ENCODE measurements at places on chromosomes 11 and 22.

DNA sequence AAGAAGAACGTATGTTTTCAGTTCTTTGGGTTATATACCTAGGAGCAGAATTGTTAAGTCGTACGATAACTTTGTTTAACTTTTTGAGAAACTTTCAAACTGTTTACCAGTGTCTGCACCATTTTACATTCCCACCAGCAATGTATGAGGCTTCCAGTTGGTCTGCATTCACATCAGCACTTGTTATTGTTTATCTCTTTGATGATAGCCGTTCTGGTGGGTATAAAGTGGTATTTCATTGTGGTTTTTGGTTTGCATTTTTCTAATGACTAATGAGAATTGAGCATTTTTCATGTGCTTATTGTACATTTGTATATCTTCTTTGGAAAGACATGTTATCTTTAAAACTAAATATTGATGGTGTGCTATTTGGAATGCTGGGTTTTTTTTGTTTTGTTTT is 59.8 kb downstream of the KDM2A start:
- no peak for DNase-seq

DNA sequence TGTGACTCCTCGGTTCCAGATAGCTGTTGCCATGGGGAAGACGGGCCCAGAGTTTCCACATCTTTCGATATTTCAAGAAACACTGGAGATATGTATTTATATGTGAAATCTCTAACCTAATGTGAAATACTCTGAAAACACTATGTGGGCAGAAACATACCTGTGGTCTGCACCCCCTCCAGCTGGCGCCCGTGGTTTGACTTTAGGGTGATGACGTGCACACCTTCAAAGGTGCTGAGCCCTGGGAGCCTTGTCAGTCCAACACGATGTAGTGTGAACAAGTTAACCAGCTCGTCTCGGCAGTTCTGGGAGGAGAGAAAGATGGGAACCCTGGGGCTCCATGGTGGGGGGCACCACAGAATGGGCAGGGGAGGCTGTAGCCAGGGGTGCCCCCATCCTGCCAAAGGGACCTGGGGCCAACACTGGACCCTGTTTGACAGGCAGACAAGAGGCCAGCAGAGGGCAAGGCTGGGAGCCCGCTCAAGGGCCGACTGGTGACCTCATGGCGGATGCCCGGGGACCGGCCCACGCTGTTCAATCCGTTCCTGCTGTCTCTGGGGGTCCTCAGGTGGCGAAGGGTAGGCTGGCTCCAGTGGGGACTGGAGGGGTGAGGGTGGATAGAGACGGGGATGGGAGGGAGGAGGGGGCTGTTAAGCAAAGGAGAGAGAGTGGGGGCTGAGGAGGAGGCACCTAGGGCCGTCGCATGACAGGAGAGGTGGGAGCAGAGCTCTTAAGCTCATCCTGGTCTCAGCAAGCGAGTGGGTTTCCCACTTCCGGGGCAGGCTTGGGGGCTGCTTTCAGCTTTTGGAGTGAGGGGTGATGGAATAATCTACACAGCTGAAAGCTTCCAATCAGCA is 43.8 kb downstream of the TRIOBP start:
- DNase-seq = no peak

GRCh38 chr11:61930933-61931332 is 13.6 kb upstream of the RAB3IL1 start:
- no peak for DNase-seq

DNA sequence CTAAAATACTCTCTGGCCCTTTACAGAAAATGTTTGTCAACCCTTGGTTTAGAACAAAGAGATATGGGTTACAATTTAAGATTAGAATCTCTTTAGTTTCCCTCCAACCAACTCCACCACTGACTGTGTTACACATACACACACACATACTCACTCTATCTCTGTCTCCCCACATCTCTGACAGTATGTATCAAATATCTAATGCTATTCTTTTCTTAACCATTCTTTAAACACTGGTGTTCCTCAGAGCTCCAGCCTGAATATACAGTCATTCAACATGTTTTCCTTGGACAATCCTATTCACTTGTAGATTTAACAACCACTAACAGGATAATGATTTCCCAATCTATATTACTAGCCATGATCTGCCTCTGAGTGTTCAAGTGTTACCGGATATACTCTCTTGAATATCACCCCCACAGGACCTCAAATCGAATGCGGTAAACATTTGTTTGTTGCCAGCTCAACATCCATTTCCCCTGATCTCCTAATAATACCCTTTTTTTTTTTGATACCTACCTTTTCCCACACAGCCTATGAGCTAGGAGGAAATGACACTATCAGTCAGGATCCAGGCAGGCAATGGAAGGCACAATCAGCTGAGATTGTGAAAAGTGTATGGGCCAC is 6.1 kb downstream of the MPZL3 start:
- DNase-seq = no peak

DNA sequence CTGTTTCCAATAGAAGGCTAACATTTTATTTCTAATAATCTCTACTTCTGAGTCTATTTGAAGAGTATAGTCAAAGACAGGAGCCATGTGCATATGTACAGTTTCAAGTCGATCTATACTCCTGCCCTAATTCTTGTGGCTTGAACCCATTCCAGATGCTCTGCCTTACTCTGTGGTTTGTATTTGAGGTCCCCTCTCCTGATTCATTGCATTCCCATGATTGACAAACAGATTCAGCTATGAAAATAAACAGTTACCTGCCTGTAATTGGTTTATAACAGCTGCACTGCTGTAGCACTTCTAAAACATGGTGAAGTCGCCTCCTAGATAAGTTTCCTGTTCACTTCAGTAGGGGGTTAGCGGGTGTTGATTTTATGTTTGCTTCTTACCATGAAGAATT is 138.7 kb downstream of the SOX6 start:
- DNase-seq = no peak

- DNase-seq = peak; percentile 13
Observed at GRCh38 chr11:13210424-13210823, 67.2 kb upstream of the BMAL1 start.

DNA sequence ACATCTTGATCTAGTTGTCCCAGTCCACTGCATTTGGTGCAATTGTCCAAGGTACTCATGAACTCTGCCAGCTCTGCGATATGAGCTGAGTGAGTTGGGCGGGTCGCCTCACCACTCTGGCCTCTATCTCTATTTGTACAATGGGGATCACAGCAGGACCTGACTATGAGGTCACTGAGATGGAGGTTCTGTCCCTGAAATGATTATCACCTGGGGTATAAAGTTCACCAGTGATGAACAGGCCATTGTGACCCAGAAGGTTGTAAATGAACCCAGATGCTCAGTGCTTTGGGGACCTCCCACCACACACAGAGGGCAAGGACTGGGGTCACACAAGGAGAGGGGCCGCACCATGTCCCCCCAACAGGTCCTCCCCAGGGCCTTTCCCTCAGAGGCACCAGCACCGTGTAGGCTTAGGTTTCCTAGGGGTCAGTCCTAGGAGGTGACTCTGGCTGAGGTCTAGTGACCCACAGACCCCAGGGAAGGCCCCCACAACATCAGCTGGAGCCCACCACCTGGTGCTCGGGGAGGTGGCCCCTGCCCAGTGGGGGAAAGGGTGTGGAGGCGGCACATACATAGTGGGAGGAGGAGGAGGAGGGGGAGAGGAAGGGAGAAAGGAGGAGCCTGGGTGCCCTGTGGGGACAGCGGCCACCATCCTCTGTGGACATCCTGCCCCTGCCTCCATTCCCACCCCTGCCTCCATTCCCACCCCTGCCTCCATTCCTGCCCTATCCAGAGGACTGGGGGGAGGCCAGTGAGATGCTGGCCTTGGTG is 25.0 kb upstream of the IGLL1 start:
- no peak for DNase-seq

DNA sequence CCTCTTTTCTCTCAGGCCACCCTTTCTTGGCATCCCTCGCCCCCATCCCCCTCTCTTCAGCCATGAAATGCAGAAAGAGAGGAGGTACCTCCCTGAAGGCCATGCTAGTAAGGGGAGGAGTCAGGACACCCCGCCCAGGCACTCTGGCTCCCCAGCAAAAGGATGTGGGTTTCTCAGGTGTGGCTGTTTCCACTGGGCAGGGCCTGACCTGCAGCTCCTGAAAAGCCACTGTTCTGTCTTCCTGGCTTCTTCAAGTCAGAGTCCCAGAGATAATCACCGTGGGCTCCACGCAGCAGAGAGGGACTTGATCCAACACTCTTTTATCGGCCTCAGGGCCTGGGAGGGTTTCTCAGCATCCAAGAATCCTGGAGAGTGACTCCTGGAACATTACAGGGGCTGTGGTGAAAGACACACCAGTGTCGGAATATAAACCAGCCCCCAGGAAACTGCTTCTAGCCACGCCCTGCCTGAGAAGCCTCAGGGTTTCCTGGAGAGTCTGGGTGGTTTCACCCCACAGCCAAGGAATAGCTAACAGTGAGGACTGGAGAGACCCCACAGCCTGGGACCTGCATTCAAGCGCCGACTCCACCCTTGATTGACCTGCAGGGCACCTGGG is 45.7 kb upstream of the TSPAN18 start:
- DNase-seq = peak; percentile 43

DNA sequence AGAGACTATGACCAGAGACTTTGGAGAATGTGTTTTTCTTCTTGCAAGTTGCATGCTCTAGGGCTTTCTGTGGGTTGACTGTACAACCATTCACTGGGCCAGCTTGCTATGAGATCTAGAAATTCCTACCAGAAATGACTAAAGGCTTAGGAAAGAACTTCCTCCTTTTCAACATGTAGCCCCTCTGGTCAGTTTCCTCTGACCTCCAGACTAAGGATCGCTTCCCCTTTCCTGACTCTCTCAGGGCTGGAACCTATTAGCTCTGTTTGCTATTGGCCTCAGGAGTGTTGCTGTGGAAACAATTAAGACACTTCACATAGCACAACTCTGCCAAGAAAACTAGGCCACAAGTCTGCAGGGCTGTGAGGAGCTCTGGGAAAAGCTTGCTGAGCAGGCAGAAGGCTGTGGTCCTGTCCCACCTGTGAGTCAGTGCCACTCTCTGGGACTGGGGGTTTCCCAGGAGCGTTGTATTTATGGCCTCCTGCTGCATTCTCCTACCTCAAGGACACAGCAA is 10.7 kb downstream of the CRY2 start:
- DNase-seq = no peak

DNA sequence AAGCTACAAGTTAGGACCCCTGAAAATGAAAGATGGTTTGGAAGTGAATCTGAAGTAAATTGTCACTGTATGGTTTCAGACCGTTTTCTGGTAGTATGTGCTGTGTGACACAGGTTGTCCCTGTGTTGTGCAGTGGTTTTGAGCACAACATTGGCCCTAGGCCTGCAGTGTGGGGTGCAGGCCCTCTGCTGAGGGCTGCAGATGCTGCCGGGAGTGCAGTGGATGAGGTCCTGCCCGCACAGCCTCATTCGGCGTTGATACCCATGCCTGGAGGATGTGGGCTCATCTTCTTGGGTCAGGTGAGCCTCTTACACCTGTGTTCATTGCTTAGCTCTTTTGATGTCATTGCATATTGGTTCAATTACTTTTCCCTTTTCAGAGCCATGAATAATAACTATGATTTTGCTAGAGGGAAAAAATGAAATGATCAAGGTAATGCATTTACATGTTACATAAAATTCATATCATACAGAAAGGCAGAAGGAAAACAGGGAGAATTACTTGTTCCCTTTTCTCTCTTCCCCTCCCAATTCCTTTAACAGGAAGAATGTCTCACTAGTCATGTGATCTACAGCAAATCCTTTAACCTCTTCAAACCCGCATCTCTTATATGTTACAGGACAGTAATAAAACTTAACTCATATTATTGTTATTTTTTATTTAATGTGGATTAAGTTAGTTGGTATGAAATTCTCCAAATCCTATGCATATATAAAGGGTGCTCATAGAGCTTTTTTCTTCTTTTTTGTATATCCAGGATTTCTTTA is 48.7 kb downstream of the PTPRJ start:
- DNase-seq = peak; percentile 40

DNA sequence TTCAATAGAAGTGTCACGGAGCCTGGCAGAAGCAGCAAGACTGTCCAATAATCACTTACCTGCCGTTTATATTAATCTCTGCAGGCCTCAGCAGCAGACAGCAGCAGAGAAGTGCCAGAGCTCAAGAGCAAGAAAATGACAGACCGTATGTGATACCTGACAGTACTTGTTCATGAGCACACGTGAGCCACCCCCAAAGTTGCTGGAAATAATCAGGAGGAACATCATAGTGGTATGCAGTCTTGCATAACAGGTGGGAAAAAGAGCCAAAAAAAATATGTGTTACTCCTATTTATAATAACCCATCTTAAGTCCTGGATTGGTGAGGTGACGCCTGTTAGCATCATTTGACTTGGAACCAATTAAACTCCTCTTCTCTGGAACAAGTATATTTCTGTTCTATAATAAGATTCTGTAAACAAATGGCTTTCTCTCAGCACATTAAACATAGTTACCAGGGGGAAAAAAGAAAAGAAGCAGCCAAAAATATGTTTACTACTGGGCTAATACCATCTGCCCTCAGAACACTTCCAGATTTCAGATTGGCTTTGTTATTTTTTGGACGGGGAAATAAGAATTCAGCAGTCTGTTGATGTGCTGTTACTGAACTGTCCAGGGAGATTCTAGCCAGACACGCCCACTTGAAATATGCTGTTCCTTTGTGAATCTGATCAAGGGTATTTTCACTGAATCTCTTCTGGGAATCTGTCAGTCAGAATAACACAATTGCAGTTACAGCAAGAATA is 7.9 kb upstream of the SLN start:
- no peak for DNase-seq

DNA sequence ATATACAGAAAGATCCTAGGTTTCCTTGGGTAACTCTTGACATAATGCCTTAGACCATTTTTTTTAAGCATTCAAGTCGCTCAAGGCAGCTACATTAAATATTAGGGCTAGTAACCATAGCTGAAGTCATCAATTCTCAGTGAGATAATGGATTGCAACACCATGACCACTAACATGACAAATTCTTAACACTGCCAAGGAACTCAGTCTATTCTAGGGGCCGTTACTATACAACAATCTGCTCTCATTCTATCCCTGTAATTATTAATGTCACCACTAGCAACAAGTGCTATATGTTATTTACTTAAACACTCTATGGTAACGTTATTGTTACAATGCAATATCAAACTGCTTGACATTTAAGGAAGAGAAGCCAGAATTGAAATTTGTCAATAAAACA is 3.2 kb upstream of the STK33 start:
- DNase-seq = no peak

GRCh38 chr22:48276994-48277867 is 1514.8 kb downstream of the TBC1D22A start:
- DNase-seq = no peak

DNA sequence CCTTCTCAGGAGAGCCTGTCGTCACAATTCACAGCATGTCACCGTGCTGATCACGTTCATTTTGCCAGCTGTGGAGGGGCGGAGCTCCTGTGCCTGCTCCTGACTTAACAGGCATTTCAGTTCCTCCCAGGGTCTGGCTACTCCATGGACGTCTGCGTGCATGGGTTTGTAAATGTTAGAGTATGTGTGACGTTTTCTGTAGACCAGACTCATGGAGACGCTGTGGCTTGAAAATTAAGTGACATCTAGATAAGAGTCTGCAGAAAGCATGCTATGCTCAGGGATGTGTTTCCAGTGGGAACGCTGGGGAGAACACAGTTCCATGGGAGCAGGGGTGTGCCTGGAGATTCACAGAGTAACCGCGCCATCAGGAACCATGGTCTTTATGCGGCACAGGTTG is 804.0 kb downstream of the TBC1D22A start:
- DNase-seq = no peak

GRCh38 chr11:128236506-128237498 is 350.6 kb downstream of the ETS1 start:
- no peak for DNase-seq

- DNase-seq = no peak
Observed at GRCh38 chr11:76007166-76007565, 192.2 kb downstream of the UVRAG start.

All from CD4-positive, alpha-beta T cell treated with Interleukin-4 for 1 hour (primary cell).